ENCODE measurements at places on chromosomes 1 and 21. TPM values are rescaled to one million over a fixed set of nuclear protein-coding genes. Genes with fewer than 3 reads are reported as not detected.

COG2 gene
- 20.1 TPM for total RNA-seq

ZMYND12 gene
- 0.47 TPM for total RNA-seq

VWA1 gene
- total RNA-seq: 12.7 TPM

SLC45A3 gene
- total RNA-seq: 34.9 TPM

RHCE gene
- total RNA-seq: 0.93 TPM

RNU1-3 gene
- under 0.01 TPM for total RNA-seq

RNPC3 gene
- 3.1 TPM for total RNA-seq

TIPRL gene
- 34.1 TPM for total RNA-seq

GCSAML gene
- not detected for total RNA-seq

FCGR2B gene
- not detected for total RNA-seq

C1orf174 gene
- 28.8 TPM for total RNA-seq

OR2L5 gene
- total RNA-seq: not detected

GRCh38 chr1:153728305-153729066 is 636 bp downstream of the INTS3 start:
- peak; percentile 71 for DNase-seq

DNA sequence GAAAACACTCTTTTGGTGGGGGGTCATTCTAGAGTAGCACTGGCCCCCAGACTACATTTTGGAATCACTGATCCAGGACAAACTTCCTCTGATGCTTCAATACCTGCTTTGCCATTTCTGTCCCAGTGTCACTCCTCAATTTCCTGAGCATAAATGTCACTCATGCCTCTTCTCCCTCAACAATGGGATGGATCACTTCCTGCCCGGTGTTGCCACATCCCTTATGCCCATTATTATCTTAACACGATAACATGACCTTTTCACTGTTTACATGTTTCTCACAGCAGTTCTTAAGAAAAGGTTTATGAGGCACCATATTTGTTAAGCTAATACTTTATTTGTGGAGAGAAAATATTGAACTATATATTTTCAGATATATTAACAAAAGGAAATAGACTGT is 3.9 kb upstream of the ITLN1 start:
- peak; percentile 10 for DNase-seq

DNA sequence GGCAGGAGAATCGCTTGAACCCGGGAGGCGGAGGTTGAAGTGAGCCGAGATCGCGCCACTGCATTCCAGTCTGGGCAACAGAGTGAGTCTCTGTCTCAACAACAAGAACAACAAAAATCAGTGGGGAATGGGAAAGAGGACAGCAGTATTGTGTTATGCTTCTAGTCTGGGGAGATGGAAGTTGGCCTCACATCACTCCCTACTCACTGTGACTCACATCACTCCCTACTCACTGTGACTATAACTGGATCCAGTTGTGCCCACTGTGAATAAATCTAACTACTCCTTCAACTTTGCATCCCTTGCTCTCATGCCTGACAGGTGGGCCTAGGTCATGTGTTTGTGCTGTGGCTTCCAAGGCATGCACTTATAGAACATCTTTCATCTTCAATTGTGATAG is 285.4 kb upstream of the USP24 start:
- DNase-seq: no peak

DNA sequence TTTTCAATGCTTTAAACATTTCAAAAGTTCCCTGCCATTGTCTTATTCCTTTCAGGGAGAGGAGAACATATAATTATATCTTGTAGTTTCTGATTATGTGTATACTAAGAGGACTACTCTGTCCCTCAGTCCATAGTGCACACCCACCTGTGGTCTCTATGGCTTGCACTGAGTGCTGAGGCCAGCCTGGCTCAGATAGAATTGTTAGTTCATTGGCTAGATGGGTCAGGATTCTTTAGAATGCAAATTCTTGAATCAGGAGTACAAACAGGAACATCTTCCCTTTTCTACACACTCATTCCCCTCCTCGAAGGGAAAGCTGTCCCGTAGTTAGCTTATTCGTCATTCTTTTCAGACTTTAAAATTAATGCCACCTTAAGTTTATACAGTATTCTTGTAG is 8.2 kb downstream of the BACH1 start:
- no peak for DNase-seq

GRCh38 chr1:210989905-210990304 is 144.0 kb downstream of the KCNH1 start:
- DNase-seq: no peak

GRCh38 chr1:10242811-10243210 is 32.4 kb downstream of the KIF1B start:
- DNase-seq: peak; percentile 33

- DNase-seq: no peak
These were observed 26.3 kb upstream of the SLC5A9 start for GRCh38 chr1:48196237-48196636.

DNA sequence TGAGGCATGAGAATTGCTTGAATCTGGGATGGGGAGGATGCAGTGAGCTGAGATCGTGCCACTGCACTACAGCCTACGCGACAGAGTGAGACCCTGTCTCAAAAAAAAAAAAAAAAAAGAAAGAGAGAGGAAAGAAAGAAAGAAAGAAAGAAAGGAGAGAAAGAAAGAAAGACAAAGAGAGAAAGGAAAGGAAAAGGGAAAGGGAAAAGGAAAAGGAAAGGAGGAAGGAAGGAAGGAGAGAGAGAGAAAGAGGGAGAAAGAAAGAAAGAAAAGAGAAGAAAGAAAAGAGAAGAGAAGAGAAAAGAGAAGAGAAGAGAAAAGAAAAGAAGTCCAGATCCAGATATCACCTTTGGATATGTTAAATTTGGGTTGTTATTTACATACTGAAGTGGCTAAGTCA is 106.0 kb downstream of the DPYD start:
- no peak for DNase-seq

DNA sequence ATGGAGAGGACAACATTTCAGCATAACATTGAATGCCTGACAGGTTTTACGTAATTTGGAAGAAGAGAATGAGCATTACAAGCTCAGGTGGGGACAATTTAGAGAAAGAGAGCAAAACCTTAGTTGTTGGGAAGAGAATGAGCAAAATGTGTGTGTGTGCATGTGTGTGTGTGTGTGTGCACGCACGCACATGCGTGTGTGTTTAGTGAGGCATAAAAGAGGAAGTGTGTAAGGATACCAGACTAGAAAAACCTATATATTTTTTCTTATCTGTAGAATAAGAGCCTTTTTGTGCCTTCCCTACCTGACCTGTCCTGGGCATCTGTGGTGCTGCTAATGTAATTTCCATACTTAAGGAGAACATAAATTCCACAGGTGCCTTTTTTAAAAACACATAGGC is 99.0 kb upstream of the PLXNA2 start:
- DNase-seq: no peak

GRCh38 chr1:22388671-22389450 is 62.8 kb upstream of the ZBTB40 start:
- DNase-seq: no peak

DNA sequence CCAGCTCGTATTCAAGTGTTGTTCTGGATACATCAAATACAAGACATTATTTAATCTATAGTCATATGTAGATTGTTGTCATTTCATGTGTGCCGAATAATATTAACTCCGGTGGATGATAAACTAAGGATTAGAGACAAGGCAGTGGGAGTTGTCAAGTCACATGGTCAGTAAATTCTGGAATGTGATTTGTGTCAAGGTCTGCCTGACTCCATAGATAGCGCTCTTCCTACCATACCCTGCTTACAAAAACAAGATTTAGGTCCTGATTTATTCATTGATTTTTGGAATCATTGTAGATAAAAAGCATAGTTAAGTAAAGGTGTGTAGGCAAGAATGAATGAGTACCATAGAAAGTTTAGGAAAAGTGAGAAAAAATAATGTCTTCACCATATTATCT is 2.6 kb downstream of the TNNI3K start:
- no peak for DNase-seq

GRCh38 chr1:96863449-96863848 is 141.9 kb downstream of the PTBP2 start:
- peak; percentile 13 for DNase-seq

GRCh38 chr1:203002951-203003350 is 4.2 kb upstream of the TMEM183A start:
- DNase-seq: no peak

GRCh38 chr1:184935920-184936798 is 38.1 kb downstream of the NIBAN1 start:
- DNase-seq: no peak

- no peak for DNase-seq
These were observed 70.2 kb downstream of the UCK2 start for GRCh38 chr1:165897326-165898303.

GRCh38 chr1:208997726-208998312 is 585.7 kb upstream of the CAMK1G start:
- peak; percentile 32 for DNase-seq

DNA sequence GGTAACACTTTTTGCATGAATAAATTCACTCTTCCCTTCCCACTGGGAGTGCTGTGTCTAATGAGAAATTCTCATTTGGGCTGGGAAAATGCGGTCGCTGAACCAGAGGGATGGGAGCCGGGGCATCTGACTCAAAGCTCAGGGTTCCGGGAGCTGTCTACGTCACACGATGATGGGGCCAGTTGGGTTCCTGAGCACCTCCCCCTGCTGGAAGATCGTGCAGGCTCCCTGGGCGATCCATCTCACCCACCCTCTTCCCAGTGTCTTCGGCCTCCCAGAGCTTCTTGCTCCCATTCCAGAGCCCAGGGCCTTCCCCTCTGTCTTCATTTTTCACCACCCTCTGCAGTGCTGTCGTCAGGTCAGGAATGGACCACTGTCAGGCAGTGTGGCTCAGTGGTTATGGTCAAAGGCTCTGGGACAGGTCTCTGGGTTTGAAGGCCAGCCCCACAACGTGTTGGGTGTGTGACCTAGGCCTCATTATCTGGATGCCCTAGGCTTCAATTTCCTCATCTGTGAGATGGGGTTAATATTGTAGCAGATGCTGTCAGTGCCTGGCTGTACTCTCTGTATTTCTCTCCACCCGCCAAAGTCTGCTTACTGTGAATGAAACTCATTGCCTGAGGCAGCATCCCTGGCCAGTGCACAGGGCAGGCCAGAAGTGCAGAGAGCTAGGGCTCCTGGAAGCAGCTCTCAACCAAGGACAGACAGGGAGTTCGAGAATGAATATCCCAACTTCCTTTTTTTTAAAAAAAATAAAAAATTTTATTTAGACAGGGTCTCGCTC is 31.8 kb downstream of the IGSF21 start:
- no peak for DNase-seq

DNA sequence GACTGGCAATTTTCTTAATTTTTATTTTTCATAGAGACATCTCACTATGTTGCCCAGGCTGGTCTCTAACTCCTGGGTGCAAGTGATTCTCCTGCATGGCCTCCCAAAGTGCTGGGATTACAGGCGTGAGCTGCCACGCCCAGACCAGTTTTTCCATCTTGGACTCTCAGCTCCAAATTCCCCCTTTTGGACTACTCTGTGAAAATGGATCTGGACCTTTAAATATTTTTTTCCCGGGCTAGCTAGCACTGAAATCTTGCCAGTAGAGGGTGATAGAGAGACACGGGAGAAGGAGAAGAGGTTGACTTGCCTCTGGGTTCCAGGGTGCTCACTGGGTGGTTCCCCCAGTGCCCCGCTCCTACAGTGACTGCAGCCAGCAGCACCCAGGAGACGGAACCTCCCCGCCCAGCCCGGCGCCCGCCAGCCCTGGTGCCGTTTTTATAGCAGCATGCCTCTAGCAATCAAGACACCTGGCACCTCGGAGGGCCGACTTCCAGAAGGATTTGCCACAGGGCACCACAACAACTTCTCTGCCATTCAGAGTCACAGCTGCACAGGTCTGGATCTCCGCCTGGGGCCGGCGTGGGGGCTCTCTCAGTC is 34.7 kb upstream of the SCCPDH start:
- peak; percentile 81 for DNase-seq

GRCh38 chr1:200625381-200625824 is 4.9 kb upstream of the KIF14 start:
- no peak for DNase-seq

- DNase-seq: peak; percentile 78
These were observed 4.5 kb downstream of the DLGAP3 start for GRCh38 chr1:34924759-34925555.

DNA sequence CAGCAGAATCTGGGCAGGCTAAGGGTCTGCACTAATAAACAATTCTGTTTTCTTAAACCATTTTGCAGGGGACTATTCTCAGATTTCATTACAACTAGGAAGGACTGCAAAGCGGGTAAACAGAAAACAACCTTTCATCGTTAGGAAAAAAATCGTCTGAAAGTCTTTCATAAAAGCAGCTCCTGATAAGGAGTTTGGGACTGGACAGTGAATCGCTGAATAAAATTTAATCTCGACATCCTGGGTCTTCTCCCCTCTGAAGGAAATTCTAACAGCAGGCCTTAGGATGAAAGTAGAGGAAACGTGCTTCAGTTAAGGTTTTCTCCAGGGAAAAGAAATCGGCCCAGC is 471 bp upstream of the MTF2 start:
- no peak for DNase-seq

DNA sequence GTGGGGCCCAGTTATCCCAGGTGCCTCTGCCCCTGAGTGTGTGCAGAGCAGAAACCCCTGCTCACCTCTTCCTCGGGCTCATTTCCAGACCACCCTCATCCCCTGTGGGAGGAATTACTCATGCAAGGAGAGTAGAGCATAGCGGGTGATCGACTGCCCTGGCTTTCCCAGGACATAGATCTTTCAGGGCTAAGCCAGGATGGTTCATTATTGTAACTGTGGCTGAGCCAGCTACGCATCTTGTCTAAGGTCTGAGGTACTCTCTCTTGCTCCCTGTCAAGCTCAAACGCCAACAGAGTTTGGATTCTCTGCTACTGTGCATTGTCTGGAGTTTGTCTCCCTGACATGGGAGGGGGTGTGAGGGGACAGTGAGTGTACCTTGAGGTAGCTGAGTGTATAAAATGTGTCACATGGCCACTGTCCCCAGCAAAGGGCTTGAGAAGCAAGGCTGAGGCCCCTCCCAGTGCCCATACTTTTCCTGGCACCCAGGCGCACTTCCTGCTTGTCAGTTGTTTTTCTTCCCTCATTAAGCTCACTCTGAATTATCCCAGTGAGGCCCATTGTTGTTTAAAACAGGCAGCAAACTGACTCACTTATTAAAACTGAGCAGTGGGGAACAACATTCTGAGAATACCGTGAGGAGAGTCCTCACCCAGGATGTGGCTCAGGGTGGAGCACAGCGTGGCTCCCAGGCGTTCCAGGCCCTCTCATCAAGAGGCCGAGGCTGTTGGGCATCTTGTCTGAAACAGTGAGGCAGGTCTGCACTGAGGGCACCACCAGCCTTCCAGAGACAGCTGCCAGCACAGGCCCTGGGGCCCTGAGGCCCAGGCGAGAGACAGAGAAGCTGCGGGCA is 92.9 kb downstream of the LAMC2 start:
- DNase-seq: peak; percentile 73

- DNase-seq: no peak
These were observed 9.8 kb downstream of the TNFRSF9 start for GRCh38 chr1:7930645-7931445.

Data from dermis blood vessel endothelial cell (primary cell).